ENCODE measurements at places on chromosomes 3 and 15.

DNA sequence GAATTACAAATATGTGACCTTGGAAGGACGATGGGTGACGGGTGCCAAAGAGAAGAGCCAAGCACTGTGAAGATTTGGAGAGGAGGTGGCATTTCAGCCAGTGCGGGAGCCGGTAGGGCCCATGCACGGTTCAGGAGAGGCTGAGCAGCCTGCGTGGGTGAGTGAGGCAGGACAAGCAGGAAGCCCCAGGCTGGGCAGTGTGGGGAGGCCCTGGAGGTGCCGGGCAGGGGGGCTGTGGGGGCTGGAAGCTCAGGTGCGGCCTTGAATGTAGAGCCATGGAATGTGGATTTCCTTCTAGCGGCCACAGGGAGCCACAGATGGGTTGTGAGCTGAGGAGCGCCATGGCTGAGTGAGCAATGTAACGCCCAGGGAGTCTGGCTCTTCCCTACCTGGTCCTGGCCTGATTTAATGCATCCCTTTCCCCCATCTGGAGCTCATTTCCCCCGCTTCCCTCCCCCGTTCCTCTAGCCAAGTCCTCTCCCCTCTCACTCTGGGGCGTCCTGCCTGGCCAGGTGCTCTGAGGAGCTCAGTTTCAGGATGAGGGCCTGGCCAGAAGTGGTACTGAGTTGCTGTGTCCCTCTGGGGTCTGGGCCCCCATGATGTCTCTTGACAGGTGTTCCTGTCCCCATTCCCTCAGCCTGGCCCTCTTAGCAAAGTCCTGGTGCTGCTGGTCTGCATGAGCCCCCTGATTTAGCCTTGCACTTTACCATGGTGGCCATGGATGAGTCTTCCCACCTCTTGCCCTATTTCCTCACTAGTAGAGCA lies 41.8 kb upstream of the IQSEC1 start:
- DNase-seq, result no peak

GRCh38 chr3:65502526-65502925 lies 536.2 kb downstream of the MAGI1 start:
- DNase-seq, result no peak

DNA sequence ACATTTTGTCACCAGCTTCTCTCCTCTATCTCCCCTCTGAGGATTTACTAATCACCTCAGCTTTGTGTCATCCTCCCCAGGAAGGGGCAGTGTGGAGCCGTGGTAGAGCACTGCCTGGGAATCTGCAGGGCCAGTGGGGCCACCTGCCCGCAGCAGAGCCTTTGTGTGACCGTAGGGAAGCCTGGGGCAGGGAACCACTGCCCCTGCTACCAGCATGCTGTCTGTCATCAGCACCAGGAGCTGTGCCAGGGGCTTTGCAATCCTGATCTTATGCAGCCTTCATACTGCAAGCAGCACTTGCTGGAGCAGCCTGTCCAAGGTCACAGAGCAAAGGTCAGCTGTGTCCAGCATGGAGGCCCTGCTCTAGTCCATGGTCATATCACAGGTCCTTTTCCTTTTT lies 170.2 kb upstream of the IL12A start:
- DNase-seq, result no peak

- DNase-seq, result no peak
These were observed 29.5 kb upstream of the SEC13 start for GRCh38 chr3:10350324-10350985.

GRCh38 chr3:23159929-23160328 lies 43.2 kb upstream of the UBE2E2 start:
- DNase-seq, result no peak

GRCh38 chr3:127263037-127263436 lies 24.8 kb downstream of the PRR20G start:
- no peak for DNase-seq

DNA sequence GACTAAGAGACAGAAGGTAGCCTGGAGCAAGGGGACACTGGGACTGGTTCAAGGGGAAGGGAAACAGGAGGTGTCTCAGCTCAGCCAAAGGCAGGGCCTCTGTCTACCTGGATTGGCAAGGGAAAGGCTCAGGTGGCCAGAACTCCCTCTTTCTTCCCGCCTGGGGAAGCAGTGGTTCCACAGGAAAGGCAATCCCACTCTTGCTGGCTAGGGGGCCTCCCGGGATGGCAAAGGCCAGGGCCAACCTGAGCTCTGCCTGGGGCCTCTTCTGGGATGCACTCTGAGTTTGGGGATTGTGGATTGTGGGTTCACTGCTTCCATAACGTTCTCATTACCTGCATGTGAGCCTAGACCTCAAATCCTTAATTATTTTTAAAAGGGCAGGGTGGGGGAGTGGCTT lies 13.0 kb upstream of the PARP6 start:
- DNase-seq, result no peak

All from NCI-H187 (cell line).